ENCODE measurements at places on chromosomes 16 and 17. TPM values are rescaled to one million over a fixed set of nuclear protein-coding genes. Genes with fewer than 3 reads are reported as not detected.

DNA sequence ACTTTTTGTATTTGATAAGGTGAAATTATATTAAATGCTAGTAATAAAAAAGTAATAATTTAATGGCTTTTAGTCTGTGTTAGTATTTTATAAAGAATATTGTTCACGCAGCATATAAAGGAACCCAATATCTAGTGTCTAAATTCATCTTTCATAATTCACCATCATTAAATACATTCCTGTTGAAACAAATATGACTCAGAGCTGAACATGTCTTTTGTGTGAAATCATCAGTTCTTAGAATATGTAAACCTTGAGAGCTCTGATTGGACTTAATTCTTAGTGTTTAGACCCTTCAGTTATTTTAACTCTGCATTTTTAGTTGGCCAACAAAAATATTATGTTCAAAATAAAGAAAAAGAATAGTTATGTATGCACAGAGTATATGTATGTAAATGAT, 71.8 kb downstream of the ABHD15 start:
- H3K36me3 ChIP-seq = peaks cover 6% of the 10 kb centered on the region
- no peaks in the 10 kb centered on the region for H3K4me1 ChIP-seq

GRCh38 chr16:9328411-9328810, 237.0 kb downstream of the HAPSTR1 start:
- no peaks in the 10 kb centered on the region for H3K27me3 ChIP-seq
- H3K36me3 ChIP-seq = no peaks in the 10 kb centered on the region
- DNase-seq = no peak
- H3K27ac ChIP-seq = no peak overlapping the region
- no peak overlapping the region for H3K4me3 ChIP-seq

GRCh38 chr17:74433421-74434121, 1.7 kb downstream of the GPRC5C start:
- H3K27ac ChIP-seq = peak overlapping the region; percentile 66
- H3K4me1 ChIP-seq = no peaks in the 10 kb centered on the region
- H3K27me3 ChIP-seq = no peaks in the 10 kb centered on the region
- no peaks in the 10 kb centered on the region for H3K36me3 ChIP-seq
- H3K4me3 ChIP-seq = peak overlapping the region; percentile 83
- no peak for DNase-seq

GRCh38 chr17:47649972-47650524, 329 bp downstream of the KPNB1 start:
- no peaks in the 10 kb centered on the region for H3K36me3 ChIP-seq
- H3K27ac ChIP-seq = peak overlapping the region; percentile 87
- DNase-seq = peak; percentile 52
- no peaks in the 10 kb centered on the region for H3K27me3 ChIP-seq

DNA sequence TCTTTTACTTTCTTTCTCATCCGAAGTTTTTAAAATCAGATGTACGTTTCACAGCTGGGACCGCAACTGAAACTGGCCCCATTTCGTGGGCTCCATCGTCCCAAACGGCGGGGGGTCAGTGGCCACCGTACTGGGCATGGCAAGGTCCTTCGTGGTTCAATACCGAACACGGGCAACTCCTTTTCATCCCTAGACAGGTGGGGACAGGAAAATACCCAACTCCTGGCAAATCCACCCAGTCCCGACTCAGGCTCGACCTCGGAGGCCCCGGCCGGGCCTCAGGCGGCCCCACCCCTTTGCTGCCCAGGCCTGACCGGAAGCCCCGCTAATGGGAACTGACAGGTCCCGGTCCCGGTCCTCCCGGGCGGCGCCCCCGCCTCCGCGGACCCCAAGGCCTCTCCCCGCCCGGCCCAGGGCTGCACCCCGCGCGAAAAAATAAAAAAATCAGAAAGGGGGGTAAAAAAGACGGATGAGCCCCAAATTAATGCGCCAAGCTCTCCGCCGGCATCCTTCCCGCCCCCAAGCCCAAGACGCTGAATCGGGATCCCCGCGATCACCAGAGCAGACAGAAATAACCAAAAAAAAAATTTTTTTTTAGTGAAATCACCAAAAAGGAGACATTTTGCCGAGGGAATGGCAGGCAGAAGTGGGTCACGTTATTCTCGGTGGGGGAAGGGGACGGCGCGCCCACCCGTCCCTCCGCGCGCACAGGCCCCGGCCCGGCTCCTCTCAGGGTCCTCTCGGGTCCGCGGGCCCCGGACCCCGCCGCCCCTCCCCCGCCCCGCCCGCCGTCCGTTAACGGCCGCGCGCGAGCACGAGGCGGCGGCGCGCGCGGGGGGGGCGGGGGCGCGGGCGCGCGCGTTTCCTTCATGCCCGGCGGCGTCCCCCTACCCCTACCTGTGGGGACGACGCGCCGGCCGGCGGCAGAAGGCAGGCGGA, 562 bp downstream of the ZC3H7A start:
- peak overlapping the region; percentile 98 for H3K27ac ChIP-seq
- peaks cover 29% of the 10 kb centered on the region for H3K4me1 ChIP-seq
- no peaks in the 10 kb centered on the region for H3K27me3 ChIP-seq
- DNase-seq = peak; percentile 55

DNA sequence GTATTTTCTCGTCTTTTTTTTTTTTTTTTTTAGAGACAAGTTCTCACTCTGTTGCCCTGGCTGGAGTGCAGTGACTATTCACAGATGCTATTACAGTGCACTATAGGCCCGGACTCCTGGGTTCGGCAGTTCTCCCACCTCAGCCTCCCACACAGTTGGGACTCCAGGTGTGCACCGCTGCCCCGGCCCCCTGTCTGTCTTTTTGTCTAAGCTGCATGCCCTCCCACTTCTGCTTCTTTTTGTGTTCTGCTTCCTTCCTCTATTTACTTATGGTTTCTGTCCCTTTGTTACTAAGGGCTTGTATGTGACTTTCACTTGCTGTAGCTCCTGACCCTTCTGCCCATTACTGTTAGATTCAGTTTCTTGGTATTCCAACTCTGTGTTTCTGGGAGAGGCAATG, 20.5 kb downstream of the SLC7A6 start:
- H3K27me3 ChIP-seq = no peaks in the 10 kb centered on the region
- no peak overlapping the region for H3K27ac ChIP-seq
- H3K4me3 ChIP-seq = no peak overlapping the region
- H3K36me3 ChIP-seq = no peaks in the 10 kb centered on the region
- no peaks in the 10 kb centered on the region for H3K4me1 ChIP-seq
- no peak for DNase-seq

NACA2 gene
- total RNA-seq = not detected

DNA sequence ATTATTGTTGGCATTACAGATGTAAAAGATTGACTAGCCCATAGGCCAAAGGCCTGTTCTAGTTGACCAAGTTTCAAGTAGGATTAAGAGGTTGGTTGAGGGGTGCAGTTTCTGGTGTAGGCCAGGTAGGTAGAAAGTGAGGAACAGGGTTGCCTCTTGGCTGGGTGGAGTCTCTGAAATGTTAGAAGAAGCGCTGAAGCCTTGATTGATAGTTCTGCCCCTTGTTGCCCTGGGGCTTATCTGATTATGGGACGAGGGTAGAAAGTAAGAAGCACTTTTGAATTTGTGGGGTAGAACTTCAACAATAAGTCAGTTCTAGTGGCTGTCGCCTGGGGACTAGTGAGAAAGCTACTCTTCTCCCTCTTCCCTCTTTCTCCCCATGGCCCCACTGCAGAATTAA, 6.2 kb downstream of the BCL6B start:
- no peaks in the 10 kb centered on the region for H3K27me3 ChIP-seq
- no peak overlapping the region for H3K4me3 ChIP-seq
- H3K27ac ChIP-seq = peak overlapping the region; percentile 68
- H3K4me1 ChIP-seq = no peaks in the 10 kb centered on the region
- no peak for DNase-seq

- no peaks in the 10 kb centered on the region for H3K4me1 ChIP-seq
- no peak overlapping the region for H3K4me3 ChIP-seq
- DNase-seq = no peak
- H3K36me3 ChIP-seq = no peaks in the 10 kb centered on the region
These were observed 173.5 kb downstream of the C16orf95 start for GRCh38 chr16:87143661-87144121.

DNA sequence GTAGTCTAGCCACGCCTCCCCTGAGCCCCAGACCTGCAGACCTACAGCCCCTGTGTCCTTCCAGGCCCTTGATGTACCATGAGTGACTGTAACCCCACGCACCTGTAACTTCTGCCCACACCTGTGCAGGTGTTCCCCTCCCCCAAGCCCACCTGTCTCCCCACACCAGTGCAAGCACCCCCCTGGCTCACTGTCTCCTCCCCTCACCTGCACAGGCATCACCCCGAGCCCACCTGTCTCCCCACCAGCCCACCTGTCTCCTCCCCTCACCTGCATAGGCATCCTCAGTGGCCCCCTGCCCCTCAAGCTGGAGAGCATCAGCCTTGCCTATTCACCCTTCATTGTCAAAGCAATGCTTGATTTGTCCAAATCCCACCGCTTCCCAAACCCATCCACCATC, 32.3 kb upstream of the ZC3H18 start:
- H3K4me3 ChIP-seq = no peak overlapping the region
- no peaks in the 10 kb centered on the region for H3K36me3 ChIP-seq
- H3K27ac ChIP-seq = no peak overlapping the region
- no peak for DNase-seq
